Esophagus mucosa (tissue), 1 donor: ENCODE measurements at places on chromosomes 2 and 18.

GRCh38 chr18:48043166-48043565, 112.7 kb upstream of the SMAD2 start:
- no peak for ATAC-seq

GRCh38 chr18:55013685-55014084, 54.4 kb upstream of the CCDC68 start:
- ATAC-seq: no peak

DNA sequence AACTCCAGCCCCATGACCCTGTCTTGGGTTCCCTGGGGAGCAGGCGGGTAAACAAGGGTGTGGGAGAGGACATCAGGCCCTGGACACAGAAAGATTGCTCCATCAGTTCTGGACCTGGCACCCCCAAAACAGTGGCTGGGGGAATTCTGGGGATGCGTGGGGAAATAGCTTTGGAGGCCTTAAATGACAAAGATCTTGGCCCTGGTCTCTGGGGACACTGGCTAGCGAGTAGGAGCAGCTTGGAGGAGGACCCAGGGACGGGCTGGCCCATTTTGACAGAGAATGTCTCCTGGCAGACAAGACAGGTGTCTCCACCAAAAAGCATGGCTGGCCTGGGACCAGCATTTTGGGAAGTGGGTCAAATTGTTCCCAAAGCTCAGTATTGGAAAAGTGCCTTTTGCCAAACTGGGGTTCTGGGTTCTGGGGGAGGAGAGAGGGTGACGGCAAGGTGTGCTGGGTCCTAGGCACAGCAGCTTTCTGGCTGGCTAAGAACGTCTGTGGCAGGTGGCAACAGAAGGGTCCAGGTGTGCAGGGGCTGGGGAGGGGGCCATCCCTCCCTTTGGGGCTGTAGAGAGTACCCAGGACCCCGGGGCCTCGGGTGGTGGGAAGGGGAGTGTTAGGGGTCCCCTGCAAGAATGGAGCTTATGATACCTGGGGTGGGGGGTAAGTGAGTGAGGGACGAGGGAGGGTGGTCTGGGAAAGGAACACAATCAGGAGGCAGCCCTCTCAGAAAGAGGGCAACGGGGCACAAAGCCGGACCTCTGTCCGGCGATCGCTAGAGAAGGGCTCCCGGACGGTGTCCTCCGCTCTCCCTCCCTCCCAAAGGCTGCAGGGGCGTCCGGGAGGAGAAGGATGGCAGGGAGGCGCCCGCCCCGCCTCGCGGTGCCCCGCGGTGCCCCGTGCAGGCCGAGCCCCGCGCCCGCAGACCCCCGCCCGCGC, 556 bp downstream of the CYRIA start:
- peak; percentile 25 for ATAC-seq

DNA sequence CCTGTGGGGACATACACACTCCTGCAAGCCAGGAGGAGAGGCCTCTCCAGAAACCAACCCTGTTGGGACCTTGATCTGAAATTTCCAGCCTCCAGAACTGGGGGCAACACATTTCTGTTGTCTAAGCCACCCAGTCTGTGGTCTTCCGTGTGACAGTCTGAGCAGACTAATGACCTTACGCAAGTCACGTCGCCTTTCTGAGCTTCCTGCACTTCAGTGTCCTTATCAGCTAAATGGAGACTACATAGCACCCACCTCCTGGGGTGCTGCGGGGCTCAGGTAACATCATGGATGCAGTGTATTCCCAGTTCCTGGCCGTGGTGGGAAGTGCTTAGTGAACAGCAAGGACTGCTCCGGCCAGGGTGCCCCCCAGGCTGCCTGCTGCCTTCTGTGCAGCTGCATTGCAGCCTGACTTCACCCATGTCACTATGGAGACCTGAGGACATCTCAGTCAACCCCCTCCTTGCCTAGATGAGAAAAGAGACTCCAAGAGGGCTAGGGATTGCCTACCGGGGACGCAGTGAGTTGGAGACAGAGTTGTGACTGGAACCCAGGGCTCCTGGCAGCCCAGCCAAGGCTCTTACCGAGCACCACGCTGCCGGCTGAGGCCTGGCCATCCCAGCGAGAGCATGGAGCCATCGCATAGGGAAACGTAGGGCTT, 61.2 kb upstream of the FZD5 start:
- ATAC-seq: no peak

DNA sequence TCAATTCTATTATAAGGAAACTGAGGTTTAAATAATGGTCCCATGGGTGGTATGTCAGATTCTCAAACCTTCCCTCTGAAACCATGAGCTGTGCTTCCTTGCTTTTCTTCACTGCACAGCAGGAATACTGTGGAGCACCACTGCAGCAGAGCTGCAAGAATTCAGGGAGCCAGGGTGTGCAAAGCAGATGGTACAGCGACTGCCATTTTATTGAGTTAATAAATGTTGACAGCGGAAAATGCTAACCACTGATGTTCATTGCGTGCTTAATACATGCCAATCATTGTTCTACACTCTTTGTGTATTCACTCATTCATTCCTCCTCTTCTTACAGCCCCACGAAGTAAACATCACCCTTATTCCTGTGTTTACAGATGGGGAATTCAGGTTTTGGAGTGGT, 152.2 kb upstream of the THSD7B start:
- no peak for ATAC-seq

GRCh38 chr2:235936493-235936892, 231.7 kb downstream of the GBX2 start:
- ATAC-seq: no peak

GRCh38 chr2:25073914-25074313, 32.0 kb downstream of the EFR3B start:
- ATAC-seq: no peak

- ATAC-seq: peak; percentile 32
Observed at GRCh38 chr2:240325016-240326007, 110.2 kb upstream of the GPC1 start.

DNA sequence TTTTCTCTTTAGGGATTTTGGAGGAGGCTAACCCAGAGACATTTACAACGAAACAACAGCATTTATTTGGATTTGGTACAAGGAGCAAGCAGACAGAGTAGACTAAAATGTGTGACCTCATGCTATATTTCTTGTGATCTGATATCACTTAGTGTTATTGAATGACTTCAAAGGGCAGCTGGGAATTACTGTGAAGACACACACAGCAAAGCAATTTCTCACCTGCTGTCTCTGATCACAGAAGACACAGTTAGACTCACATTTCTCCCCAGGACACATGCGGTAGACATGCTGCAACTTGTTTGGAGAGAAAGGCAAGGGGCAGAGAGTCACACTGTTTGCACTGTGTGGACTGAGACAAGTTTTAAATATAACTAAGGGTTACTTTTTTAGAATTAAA, 67.5 kb downstream of the LTBP1 start:
- ATAC-seq: peak; percentile 73

DNA sequence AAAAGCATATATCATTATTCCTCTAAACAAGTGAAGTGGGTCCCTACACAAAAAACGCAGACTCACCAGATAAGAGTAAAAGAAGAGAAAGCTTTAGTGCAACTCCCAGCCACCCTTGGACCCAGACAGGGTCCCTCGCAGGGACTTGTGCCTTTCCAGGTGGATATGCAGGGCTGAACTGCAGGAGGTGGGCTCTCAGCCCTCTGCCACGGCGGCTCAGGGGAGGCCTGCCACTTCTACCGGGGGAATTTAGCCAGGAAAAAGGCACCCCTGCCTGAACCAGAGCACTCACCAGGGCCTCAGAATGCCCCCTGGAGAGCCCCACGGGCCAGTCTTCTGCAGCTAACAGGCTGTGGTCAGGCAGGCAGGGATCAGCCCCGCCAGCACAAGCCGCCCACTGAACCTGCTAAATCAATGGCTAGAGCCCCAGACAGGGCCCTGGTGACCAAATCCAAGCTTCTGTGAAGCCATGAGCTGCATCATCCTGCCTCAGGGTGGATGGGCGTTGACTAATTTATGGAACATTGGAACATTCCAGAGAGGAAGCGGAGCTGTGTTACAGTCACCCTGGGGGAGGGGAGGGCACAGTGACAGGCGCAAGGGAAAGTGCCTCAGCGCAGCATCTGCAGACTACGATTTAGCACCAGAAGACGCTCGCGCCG, 209.3 kb downstream of the EIPR1 start:
- ATAC-seq: peak; percentile 5

- ATAC-seq: no peak
Observed at GRCh38 chr2:190582736-190583506, 48.4 kb upstream of the NEMP2 start.

DNA sequence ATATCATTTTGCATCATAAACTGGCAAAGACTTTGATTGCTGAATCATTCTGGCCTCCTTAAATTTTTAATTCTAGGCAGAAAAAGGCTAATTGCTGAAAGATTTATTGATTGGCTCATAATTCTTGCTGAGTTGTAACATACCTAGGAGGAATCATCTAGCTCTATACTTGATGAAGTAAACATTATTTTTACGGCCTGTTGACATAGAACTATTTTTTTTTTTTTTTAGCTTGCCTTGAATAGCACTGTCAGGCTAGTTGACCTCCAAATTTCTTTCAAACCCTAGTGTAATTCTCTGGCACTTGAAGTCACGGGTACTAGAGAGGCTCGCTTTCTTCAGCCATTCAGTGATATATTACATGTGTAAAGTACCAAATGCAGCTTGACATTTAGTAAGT, 2.8 kb downstream of the SERPINB12 start:
- no peak for ATAC-seq

DNA sequence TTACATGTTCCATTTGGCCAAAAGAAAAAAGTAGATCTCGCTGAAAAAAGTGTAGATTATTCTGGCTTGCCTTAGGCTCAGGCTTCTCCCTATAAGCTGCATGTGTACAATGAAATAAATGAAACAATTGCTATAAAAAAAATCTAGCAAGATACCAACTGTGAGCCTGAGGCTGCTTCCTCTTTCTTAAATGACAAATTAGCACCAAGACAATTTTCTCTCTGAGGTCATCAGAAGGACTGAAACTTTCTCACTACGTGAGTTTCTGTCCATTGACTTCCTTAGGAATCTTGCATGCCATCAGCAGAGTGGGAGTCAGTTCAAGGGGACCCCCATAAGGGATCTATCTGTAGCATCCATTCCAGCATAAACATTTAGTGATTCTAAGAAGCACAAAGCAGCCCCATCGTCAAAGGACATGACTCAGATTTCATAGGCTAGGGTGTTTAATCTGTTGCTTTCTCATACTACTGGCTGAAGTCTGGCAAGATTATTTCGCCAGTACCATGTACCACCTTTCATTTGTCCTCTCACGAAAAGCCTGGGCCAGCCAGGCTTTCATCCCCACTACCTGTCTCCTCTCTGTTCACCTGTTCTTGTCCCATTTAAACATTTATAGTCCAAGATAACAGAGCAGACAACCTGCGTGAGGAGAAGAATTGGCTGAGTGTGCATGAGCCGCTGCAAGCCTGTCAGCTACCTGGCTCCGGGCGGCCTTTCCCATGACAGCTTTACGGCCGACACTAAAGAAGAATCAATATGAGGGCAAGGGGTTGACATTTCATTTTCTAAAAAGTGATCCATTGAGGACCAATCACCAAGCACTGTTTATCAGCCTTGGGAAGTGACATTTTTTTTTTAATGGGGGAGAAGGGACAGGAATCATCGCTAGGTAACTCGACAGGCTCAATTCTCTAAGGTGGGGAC, 120.0 kb downstream of the EPHA4 start:
- no peak for ATAC-seq

DNA sequence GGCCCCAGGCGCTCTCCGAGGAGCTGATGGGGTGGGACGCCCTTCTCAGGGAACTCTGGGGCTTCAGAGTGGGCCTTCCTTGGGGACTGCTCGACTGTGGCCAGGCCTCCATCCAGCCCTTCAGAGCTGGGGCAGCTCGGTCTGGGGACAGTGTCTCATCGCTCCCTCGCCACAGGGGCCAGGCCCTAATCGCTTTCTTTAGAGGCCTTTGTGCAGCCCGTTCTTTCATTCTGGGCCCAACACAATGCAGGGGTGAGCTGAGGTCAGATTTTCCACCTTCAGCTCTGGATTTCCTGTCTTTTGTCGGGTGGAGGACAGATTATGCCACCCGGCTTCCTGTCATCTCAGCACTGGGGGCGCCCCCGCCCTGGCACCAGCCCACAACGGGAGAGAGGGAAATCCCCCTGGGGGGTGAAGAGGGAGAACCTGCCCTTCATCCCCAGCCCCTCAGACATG, 25.2 kb downstream of the MYCN start:
- no peak for ATAC-seq

DNA sequence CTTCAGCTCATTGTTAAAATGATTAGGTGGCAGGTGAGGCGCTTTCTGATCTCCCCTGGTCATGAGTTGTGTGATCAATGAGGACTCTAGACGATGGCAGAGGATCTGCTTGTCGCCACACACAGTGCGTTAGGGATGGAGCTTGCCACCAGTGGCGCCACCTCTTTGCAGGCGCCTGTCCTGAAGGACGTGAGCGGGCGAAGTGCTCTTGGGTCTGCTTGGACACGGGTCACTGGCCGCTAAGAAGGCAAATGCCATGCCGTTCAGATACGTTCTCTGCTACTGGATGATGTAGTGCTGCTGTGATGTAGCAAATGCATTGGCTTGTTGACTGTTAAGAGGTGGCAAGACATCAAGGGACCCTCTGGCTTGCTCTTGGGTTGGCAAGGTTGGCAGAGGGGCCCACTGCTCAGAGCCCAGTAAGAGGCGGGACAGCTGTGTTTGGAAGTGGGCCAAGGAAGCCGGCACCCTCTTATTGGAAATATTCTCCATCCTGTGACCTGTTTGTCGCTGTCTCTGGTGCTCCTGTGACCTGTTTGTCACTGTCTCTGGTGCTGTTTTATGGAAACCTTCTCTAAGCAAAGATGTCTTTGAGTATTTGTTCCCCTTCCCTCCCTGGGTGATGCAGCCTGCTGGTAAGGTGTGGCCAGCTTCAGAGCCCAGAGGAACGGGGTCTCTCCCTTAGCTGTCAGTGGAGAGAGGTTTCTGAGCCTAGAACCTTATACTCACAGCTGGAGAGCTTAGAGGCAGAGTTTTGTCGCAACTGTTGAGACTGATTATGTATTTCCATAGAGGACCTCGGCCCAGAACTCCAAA, 14.6 kb downstream of the LDLRAD4 start:
- no peak for ATAC-seq

DNA sequence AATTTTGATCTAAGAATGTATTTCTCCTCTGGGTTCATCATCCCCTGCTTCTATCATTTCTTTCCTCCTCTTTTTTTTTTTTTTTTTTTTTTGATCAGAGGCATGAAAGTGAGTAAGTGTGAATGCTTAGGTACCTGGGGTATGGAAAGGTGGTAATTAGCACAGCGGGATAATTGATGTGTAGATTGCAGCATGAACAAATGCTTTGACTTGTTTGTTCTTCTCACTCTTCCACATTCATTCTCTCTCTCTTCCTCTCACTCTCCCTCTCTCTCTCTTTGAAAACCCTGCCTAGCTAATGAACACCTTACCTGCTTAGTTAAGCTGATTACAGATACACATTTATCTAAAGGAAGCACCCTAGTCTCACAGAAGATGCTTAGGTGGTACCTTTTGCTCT, 74.7 kb downstream of the ZEB2 start:
- no peak for ATAC-seq

GRCh38 chr2:32937602-32938448, 8.9 kb upstream of the LTBP1 start:
- ATAC-seq: peak; percentile 91

- no peak for ATAC-seq
Observed at GRCh38 chr2:74109551-74109950, 38.2 kb downstream of the BOLA3 start.
